ENCODE measurements at places on chromosomes 3 and 15.

GRCh38 chr3:180680097-180680430 lies 775 bp upstream of the CCDC39 start:
- DNase-seq = peak; percentile 63

GRCh38 chr3:165854696-165855095 lies 17.5 kb upstream of the BCHE start:
- no peak for DNase-seq

GRCh38 chr3:123067689-123068600 lies 1.1 kb downstream of the PDIA5 start:
- DNase-seq = no peak

DNA sequence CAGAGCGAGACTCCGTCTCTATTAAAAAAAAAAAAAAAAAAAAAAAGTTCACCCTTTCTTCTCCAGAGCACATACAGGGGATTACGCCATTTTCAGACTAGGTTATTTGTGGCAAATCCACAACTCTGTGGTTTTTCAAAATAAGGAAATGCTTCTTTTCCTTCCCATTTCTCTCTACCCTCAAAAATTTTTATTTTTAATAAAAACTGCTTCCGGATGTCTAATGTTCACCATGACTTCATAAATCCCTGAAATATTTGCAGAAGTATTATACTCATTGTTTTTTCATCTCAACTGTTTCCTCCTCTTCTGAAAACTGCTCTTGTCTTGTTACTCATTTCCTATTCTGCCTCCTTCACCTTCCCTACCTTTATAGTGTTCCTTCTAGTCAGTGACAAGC lies 45.0 kb upstream of the SLC12A8 start:
- DNase-seq = no peak

DNA sequence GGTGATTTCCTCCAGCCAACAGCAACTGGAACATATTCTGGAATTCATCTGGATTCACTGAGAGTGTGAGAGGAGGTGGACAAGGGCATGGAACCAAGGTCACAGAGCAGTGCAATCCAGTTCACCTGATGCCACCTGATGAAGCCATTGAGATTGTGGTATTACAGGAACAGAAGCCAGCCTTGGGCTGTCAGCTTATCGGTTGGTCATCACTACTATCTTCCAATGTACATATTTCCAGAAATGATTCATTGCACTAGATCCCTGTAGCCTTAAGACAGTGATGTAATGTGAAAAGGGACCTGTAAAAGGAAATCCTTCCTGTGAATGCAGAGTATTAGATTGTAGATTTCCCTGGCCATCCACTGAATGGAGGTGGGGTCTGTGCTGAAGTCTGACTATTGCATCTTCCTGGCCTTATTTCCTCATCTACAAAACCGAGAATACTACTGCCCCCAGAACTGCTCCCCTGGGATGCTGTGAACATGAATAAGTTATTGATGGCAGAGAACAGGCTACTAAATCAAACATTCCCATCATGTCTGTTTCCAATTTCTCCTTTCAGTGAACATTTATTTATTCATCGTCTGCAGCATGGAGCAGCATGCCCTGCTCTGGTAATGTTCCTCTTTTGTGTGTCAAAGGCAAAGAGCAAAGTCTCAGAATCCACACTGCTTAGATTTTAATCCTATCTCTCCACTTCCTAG lies 47.4 kb upstream of the TPM1 start:
- DNase-seq = no peak
